ENCODE measurements at places on chromosomes 3 and 15.
A peak's percentile ranks its signal among the peaks of the same experiment; 100 is the strongest.

- peak; percentile 98 for DNase-seq
Measured at GRCh38 chr15:66497502-66498455, at the start of gene SNAPC5. SNAPC5 (minus strand) TSS chr15:66497762; CDS start chr15:66497731, 31 bp downstream.

- DNase-seq: peak; percentile 42
Measured at GRCh38 chr3:11641683-11642430, 1.9 kb downstream of the VGLL4 start.

- DNase-seq: no peak
Measured at GRCh38 chr3:66747261-66747660, 246.4 kb upstream of the LRIG1 start.

- DNase-seq: no peak
Measured at GRCh38 chr15:52093539-52094510, 18.8 kb downstream of the BCL2L10 start.

Data from CD4-positive, alpha-beta T cell treated with Interleukin-6 for 4 hours (primary cell).